ENCODE measurements at places on chromosomes 6 and 20.

GRCh38 chr6:166166314-166167257 is 1.1 kb downstream of the TBXT start:
- no peak for DNase-seq

GRCh38 chr6:133741375-133741861 is 147.5 kb upstream of the TCF21 start:
- peak; percentile 52 for DNase-seq

- no peak for DNase-seq
Observed at GRCh38 chr6:41655646-41656001, 17.4 kb downstream of the MDFI start.

GRCh38 chr6:17836293-17836692 is 129.6 kb upstream of the NUP153 start:
- no peak for DNase-seq

- no peak for DNase-seq
Observed at GRCh38 chr6:12293931-12294807, 4.0 kb downstream of the EDN1 start.

GRCh38 chr6:13873288-13874190 is 51.2 kb upstream of the RNF182 start:
- peak; percentile 35 for DNase-seq

DNA sequence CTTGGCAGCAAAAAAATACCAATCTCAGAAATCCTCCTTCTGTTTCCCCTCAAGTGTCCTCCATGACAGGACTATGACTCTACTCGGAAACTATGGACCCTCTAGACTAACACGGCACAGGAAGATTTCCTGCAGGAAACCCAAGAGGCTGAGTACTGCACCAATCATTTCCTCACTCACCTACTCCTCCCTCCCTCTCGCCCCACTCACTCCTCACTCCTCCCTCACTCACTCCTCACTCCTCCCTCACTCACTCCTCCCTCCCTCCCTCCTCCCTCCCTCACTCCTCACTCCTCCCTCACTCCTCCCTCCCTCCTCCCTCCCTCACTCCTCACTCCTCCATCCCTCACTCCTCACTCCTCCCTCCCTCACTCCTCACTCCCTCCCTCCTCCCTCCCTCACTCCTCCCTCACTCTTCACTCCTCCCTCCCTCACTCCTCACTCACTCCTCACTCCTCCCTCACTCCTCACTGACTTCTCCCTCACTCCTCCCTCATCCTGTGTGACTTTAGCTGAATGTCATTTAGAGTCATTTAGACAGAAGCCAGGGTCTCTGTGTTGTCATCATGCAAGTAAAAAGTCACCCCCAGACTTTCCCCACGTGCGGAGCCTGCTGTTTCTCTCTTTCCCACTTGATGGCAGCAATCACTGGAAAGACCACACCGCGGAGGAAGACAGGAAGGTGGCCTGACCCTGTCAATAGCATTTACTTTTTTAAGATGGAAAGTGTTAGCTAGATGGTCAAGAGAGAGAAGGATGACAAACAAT is 226.8 kb upstream of the PDE10A start:
- peak; percentile 63 for DNase-seq

DNA sequence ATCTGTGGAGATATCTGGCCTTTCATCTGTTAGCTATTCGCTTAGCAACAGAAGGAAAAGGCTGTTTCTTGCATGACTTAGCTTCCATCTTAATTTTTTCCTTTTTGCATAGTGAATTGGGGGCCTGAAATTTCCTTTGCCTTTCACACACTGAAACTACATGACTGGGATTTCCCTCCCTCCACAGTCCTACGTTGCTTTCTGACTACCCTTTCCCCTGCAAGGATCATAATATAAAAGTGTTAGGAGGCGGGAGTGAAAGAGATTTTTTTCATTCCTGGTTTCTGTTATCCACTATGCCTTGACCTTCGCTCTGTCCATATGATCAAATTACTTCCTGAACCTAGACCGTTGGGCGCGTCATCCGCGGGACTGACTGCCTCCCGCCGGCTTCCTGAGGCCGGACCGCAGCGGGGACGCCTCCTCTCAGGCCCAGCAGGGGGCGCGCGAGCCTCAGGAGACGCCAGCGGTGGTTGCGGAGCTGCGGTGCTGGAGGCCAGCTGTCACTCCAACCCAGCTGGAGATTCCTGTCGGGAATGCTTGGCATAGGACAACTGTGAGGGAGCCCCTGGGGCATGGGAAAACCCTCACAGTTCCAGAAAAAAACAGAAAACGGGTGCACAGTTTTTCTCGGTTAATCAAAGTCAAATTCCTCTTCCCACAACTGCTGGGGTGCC is 55.6 kb downstream of the MEP1A start:
- peak; percentile 90 for DNase-seq

- peak; percentile 19 for DNase-seq
Observed at GRCh38 chr6:41894366-41895299, 542 bp downstream of the USP49 start.

DNA sequence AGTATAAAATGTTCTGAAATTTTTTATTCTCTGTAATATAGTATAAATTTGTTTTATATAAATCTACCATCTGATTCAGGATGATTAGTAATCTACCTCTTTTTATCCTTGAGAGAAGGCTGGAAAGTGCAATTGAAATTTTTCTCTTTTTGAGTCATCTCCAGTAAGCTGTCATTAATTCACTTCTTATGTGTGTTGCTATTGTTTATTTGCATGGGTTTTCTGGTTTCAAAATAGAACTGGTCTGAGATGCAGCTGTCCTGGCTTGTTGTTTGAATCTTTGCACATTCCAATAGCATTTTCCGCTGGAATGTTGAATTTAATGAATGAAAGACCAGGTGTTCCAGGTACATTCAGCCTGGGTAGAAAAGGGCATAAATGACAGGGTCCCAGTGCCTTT is 24.3 kb upstream of the TAB2 start:
- DNase-seq: no peak

GRCh38 chr6:126628125-126628524 is 288.2 kb downstream of the CENPW start:
- DNase-seq: no peak

DNA sequence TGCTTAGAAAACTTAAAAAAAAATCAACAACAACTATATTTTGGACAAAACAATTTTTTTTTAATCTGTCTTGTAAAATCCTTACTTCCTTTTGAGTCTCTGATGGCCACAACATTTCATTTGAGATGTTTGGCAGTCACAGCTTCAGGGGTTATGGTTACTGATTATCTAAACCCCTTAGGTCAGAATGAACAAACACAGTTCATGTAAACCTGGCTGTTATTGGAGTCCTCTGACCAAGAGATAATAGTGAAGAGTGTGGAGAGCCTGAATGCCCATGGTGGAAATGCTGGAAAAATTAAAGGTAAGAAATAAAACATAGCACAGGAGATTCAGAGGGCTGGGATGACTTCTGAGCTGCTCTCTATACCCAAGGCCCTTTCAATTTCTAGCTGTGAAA is 38.2 kb downstream of the TMX4 start:
- DNase-seq: no peak

DNA sequence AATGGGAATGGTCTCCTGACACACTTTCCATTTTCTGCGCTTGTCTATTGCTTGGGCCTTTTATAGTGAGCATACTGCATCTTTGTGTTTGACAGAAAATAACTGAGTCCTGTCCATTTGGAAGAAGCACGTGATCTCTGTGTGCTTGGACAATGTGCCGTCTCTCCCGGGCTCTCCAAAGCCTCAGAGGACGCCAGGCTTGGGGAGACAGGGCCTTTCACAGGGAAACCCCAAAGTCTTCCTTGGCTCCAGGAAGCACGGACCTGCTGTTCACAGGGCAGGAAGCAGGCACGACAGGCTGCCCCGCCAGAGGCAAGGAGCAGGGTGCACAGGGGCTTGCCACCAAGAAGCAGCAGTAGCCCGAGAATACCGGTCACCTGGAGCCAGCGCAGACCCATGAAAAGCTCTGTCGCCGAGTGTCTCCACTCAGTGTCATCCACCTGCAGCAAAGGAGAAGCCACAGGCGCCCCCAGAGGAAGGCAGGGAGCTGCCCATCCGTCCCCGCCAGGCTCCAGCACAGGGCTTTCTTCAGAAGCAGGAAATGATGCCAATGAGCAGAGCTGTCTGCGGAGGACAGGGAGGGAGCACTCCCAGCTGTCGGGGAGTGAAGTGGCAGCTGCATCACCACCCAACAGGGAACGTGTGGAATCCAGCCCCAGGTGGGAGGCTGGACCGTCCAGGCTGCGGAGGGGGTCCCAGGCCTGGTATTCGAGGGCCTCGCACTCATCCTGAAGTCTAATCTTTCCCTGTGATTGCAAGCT is 135.1 kb downstream of the AGPAT4 start:
- no peak for DNase-seq

GRCh38 chr6:16481697-16482399 is 243.5 kb downstream of the GMPR start:
- no peak for DNase-seq

DNA sequence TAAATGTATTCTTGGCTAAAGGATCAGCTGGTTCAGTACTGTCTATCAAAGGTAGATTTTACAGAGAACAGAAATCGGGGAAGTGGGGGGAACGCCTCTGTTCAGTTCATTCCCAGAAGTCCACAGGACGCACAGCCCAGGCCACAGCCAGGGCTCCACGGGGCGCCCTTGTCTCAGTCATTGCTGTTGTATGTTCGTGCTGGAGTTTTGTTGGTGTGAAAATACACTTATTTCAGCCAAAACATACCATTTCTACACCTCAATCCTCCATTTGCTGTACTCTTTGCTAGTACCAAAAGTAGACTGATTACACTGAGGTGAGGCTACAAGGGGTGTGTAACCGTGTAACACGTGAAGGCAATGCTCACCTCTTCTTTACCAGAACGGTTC is 29.9 kb downstream of the TXNDC5 start:
- no peak for DNase-seq

GRCh38 chr6:37723016-37723415 is 25.3 kb upstream of the MDGA1 start:
- no peak for DNase-seq

- peak; percentile 83 for DNase-seq
Observed at GRCh38 chr6:125790358-125791150, at the start of gene NCOA7. Gene NCOA7 (plus strand): TSS chr6:125790960. CDS start chr6:125815355, 24,395 bp downstream.

DNA sequence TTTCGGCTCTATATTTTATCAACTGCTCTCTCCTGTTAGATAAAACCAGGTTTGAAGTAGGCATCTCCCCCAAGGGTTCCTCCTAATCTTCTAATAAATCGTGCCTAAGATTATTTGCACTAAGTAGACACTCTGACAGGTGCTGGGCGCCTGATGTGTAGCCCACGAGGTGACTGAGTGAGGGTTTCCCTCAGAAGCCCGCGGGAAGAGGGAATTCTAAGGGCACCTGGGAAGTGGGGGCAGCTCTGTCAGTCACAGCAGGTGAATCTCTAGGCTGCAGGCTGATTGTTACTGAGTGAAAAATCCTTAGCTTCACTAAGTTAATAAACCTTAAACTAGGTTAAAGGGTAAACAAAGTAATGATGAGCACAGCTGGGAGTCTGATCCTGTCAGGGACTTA is 68.2 kb downstream of the PXDC1 start:
- no peak for DNase-seq

GRCh38 chr6:72497186-72497585 is 124.7 kb upstream of the KCNQ5 start:
- DNase-seq: no peak

Data from cardiac muscle cell (in vitro differentiated cells and primary cell).